ENCODE measurements at places on chromosomes 12 and 14.
A peak's percentile ranks its signal among the peaks of the same experiment; 100 is the strongest.

- H3K4me3 ChIP-seq: peak overlapping the region; percentile 87
- H3K27ac ChIP-seq: peak overlapping the region; percentile 100
- peaks cover 56% of the 10 kb centered on the region for H3K4me1 ChIP-seq
- H3K36me3 ChIP-seq: peaks cover 98% of the 10 kb centered on the region
- H3K27me3 ChIP-seq: peaks cover 13% of the 10 kb centered on the region
- peak; percentile 74 for DNase-seq
Observed at GRCh38 chr12:6943389-6943721, 261 bp upstream of the RNU7-1 start.

DNA sequence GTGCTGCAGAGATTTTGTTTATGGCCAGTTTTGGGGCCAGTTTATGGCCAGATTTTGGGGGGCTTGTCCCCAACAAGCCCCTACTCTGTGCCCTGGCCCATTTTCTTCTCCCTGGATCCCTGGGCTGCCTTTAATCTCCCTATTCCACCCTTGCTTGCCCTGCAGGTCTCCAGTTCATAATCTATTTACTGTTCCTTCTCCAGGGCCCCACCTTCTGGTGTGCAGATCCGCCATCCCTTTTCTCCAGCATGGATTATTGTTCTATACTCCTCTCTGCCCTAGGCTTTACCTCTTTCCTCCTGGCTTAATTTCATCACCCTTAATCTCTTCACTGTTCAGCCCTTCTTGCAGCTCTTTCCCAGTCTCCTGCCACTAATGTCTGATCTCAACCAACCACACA lies 26.0 kb upstream of the NUDT4 start:
- no peak overlapping the region for H3K27ac ChIP-seq
- no peaks in the 10 kb centered on the region for H3K36me3 ChIP-seq
- H3K27me3 ChIP-seq: no peaks in the 10 kb centered on the region
- H3K4me1 ChIP-seq: no peaks in the 10 kb centered on the region
- no peak overlapping the region for H3K4me3 ChIP-seq

- no peak for DNase-seq
- peaks cover 23% of the 10 kb centered on the region for H3K27me3 ChIP-seq
- no peaks in the 10 kb centered on the region for H3K4me1 ChIP-seq
- H3K36me3 ChIP-seq: no peaks in the 10 kb centered on the region
Observed at GRCh38 chr14:66008631-66009030, 477.5 kb upstream of the CCDC196 start.

DNA sequence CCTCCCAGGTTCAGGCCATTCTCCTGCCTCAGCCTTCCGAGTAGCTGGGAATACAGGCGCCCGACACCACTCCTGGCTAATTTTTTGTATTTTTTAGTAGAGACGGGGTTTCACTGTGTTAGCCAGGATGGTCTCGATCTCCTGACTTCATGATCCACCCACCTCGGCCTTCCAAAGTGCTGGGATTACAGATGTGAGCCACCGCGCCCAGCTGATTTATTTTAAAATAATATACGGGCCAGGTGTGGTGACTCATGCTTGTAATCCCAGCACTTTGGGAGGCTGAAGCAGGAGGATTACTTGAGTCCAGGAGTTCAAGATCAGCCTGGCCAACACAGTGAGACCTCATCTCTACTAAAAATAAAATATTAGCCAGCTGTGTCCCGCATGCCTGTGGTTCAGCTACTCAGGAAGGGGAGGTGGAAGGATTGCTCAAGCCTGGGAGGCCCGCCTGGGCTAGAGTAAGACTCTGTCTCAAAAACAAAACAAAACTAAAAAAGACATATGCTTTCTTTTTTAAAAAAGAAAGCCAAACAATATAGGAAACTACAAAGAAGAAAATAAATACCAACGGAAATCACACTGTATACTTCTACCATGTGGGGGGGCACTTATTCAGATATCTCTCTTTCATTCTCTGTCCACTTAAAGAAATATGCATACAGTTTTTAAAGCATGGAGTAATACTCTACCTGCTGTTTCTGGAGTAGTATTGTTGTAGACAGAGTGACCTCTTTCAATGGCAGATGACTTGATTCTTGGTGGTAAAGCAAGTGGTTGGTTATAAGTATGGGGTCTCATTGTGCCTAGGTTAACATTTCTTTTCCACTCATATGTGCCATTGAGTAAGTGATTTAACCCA lies 930 bp upstream of the MIA2 start:
- peaks cover 31% of the 10 kb centered on the region for H3K4me1 ChIP-seq
- peak; percentile 22 for DNase-seq

Measured in Calu3 (cell line).